ENCODE measurements at places on chromosomes 12 and 14.

DNA sequence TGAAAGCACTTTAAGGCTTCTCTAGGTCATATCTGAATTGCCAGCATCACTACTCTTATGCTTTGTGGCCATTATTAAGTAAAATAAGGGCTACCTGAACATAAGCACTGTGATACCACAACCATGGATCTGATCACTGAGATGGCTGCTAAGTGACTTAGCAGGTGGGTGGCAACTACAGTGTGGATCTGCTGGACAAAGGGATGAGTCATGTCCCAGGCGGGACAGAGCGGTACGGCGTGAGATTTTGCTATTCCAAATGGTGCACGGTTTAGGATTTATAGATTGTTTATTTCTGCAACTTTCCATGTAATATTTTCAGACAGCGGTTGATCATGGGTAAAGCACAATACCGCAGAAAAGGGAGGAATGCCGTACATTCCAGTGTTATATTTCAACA is 39.4 kb downstream of the MLXIP start:
- no peak for DNase-seq

DNA sequence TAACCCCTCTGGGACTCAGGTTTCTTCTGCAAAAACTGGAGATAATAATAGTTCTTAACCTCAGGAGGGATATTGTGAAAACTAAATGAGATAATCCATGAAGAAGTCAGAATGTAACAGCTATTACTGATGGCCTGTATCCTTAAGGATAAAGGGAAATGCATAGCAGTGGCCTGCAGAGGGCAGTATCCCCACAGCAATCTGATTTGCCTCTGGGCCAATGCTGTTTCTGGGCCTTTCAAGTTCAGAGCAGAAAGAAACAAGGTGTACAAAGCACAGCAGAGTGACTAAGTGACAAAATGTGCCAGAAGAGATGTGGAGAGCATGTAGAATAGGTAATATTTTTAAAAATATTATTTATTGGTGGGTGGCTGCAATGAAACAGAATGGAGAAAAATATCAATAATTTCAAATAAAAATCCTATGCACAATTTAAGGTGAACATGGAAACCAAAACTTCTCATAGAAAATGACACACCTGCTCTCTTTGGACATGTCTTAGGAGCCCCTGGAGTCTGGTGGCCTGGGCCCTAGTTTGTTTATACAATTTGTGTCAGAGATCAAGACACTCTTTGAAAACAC is 90.3 kb downstream of the C12orf75 start:
- peak; percentile 71 for DNase-seq

DNA sequence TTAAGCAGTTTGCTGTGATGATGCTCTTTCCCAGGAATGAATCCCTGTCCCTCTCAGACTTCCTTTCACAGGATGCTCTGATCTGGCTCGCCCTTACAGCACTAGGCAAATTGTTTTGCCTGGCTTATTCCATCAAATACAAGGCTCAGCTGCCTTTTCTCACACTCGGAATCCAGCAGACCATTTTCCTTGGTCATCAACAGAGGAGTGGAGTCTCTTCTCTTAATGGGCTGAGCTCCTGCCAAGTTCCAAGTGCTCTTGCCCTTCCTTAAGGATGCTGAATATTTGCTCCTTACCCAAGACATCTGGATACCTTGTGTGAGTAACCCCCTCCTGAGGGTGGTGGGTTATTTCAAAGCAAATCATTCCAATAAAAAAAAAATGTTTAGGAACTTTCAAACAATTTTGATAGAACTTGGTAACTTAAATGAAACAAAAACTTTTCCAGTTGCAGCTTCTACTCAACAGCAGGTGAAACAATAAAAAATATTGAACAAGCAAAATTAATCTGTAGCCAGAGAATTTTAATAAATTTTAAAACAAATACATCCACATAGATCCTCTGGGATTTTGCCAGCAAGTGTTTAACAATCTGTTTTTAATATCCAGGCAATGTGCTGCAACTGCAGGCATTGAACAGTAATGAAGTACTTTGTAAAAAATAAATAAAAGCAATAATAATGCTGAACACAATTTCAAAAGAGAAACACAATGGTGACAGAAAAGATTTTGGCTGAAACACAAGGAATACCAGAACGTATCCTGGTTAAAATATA is 264.0 kb upstream of the FAR2 start:
- DNase-seq: no peak

DNA sequence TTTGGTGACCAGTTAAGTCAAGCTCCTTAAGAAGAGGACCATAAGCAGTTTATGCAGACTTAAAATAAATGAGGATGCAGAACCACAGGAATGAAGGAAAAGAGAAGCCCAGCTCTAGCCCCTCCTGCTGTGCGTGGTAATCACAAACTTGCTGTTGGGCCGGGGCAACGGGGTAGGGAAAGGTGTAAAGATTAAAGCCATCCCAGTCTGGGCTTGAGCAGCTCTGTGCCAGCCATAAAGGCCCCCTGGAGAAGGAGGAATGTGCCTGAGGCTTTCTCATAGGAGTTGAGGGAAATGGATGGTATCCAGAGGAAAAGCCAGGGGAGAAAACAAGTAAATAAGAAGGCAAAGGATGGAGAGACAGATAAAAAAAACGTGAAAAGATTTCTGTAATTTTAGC is 25.1 kb downstream of the TEP1 start:
- DNase-seq: no peak

DNA sequence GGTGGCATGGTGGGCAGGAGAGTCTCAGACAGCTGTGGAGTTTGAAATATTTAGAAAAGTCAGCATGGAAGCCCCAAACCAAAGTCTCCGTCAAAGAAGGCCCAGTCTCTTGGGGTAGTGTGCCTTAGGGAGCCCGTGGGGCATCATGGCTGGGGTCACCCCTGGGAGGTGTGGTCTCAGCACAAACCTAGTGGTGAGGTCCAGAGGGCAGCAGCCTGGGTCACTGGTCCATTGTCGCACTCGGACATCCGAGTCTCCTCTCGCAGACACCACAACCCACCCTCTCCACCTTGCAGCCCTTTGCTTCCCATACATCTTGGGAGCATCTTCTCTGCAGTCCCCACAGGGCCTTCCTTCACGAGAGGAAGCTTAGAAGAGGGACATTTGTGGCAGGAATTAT is 588.0 kb upstream of the TMEM132C start:
- DNase-seq: no peak

DNA sequence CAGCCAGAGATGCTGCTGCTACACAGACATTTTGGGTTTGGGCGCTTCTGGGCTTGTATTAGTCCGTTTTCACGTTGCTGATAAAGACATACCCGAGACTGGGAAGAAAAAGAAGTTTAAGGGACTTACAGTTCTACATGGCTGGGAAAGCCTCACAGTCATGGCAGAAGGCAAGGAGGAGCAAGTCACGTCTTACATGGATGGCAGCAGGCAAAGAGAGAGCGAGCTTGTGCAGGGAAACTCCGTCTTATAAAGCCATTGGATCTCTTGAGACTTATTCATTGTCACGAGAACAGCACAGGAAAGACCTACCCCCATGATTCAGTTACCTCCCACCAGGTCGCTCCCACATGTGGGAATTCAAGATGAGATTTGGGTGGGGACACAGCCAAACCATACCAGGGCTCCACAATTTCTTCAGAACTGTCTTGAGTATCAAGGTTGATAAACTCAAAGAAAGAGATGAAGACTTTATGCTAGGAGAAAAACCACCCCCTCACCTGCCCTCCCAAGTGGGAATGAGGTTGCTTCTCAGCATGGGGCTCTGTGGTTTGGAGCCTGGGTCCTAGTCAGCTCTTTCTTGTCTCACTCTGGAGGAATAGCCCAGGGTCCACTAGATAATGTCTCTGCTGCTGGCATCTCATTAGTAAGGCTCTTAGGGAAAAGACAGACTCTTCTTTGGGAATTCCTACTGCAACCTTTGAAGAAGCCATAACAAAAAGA is 200.3 kb downstream of the PELI2 start:
- DNase-seq: no peak

GRCh38 chr12:92007787-92008186 is 137.9 kb downstream of the BTG1 start:
- DNase-seq: no peak

GRCh38 chr12:112303004-112303403 is 79.2 kb downstream of the HECTD4 start:
- DNase-seq: no peak

DNA sequence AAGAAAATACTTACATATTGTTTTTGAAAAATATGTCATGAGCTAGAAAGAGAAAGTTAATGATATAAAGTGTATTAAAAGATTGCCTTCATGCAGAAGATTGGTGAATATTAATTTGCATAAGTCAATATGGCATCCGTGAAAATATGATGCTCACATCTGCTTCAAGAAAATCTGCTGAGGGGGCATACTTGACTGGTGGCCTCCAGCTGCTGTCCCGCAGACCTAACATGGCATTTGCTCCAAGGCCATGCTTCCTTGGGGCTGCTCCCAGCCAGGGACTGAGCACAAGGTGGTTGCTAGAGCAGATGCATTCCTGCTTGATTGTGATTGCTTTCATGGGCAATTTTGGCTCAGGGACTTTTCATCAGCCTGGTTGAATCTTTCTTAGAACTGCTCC is 133.8 kb downstream of the TTC6 start:
- DNase-seq: no peak

DNA sequence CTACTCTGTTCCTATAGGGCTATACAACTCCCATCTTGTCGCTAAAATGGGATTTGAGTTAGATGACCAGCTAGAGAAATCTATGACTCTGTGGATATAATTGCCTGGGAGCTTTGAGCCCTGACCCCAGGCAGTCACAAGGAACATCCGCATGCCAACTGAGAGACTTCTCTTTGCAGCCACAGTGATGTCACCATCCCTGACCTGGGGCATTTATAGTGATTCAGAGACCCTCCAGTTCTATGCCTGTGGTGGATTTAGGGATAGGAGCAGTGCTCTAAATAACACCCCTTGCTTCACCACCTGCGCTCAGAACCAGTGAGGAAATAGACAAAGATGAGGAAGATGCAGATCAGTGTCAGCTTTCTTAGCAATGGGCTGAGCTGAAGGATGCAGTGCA is 86.2 kb downstream of the RIN3 start:
- no peak for DNase-seq

DNA sequence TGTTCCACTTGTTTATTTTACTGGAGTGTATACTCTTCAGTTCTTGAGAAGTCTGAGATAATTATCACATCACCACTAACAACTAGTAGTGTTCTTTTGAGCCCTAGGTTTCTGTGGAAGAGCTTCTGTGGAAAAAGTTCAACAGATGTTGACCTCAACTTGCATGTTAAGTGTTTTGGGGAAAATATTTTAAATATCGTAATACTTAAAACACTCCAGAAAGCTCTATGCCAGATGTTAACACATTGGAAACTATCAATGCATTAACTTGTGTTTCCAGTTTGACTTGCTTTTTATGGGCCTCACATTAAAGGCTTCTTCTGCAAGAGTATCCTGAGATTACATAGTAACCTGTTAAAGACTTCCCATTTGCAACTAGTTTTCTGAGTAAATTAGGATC is 173.1 kb downstream of the DUSP6 start:
- no peak for DNase-seq

DNA sequence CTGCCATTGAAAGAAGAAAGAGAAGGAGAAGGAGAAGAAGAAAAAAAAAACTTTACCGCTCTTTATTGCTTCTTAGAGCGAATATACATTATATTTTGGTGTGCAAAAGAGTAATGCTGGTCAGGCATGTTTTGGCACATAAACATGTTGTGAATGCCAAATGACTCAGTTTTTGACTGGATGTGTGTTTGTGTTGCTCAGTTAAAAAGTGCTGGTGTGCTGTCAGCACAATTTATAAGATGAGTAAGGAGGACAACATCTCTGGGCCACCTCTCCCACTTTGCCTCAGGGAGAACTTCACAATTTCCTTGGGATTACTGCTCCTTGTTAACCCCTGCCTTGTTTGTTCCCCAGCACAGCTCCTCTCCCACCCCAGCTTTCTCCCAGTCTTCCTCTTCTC is 584.8 kb downstream of the ETNK1 start:
- DNase-seq: no peak

DNA sequence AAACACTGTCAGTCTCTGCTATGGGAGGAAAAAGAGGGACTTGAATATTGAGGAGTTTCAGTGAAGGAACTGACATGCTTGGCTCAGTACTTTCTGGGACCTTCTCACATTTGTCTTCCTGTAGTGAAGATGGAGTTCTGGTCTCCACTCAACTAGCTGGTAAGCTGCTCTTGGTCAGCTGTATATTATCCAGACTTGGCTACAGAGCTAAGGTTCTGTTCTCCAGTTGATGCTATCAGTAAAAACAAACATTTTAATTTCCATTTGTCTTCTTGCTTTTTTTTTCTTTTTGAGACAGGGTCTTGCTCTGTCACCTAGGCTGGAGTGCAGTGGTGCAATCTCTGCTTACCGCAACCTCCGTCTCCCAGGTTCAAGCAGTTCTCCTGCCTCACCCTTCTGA is 5.3 kb downstream of the RNF34 start:
- DNase-seq: no peak

DNA sequence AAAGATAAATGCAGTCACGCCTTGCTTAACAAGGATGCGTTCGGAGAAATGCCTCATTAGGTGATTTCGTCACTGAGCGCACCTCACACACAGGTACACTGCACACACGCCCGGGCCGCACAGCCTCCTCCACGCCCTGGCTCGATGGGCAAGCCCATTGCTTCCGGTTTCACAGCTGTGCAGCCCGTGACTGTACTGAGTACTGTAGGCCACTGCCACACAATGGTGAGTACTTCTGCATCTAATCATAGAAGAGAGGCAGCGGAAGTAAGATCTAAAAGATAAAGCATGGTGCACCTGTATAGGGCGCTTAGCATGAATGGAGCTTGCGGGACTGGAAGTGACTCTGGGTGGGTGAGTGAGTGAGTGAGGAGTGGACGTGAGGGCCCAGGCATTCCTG is 4.3 kb downstream of the RIMBP2 start:
- DNase-seq: no peak

DNA sequence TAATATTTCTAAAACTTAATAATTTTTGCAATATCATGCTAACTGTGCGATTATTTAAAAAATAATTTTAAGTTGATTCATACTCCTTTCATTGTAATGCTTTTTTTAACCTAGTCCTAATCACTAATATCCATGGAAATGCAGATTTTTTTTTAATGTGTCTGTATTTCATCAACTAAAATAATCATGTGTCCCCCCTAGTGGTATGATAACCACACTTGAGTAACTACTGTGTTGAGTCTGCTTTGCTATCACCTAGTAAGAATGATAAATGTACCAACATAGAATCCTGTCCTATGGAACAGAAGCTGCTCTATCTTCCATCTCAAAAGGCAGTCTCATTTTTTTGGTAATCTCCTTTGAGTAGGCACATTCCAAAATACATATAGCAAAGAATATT is 19.1 kb upstream of the SYNE2 start:
- no peak for DNase-seq

DNA sequence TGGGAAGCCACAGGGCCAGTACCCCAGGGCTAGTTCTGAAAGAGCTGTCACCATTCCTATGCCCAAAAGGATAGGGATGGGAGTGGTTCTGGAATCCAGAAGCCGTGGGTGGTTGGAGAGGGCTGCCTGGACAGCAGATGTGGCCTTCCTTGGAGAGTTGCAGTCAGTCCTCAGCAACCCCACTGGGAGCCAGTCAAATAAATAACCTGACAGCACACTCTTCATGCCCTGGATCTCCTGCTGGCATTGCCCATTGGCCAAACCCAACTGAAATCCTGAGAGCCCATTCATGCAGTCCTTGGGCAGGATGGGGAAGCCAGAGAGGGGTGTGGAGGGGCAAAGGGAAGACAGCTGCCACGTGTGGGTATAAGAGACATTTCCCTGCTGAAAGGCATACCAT is 128.2 kb downstream of the PTPN11 start:
- DNase-seq: no peak

All from putamen (tissue), 1 donor.